G401 (cell line): ENCODE measurements at places on chromosomes 6 and 20. TPM values are rescaled to one million over a fixed set of nuclear protein-coding genes. Genes with fewer than 3 reads are reported as not detected.

Gene RIPPLY2
- total RNA-seq, result not detected in 2 replicates

Gene DACT2
- not detected in 2 replicates for total RNA-seq

DNA sequence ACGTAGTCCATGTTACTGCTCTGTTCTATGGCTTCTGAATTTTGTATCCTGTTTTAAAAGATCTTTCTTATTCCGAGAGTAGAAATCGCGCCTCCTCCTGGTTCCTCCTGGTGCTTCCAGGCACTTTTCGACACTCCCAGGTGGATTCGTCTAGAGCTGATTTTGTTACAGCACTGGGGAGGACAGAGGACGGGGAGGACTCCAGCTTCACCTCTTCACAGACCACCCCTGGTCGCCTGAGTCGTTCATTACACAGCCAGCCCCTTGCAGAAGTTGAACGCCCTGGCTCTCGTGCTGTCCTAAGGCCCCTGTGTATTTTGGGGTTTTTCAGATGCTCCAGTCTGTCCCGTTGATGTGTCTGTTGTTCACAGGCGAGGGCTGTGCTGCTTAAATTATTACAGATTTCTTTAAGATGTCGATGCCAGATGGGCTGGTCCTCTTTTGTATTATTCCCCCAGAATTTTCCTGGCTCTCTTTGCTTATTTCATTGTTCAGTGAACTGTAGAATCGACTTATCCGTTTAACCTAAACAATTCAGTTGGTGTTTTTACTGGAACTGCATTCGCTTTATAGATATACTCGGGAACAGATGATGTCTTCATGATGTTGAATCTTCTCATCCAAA, 30.5 kb downstream of the COL20A1 start:
- no peak for DNase-seq

Gene SLC17A1
- total RNA-seq, result not detected in 2 replicates

- no peak for DNase-seq
Measured at GRCh38 chr6:97048771-97049170, 124.2 kb downstream of the KLHL32 start.

- DNase-seq, result no peak
Measured at GRCh38 chr6:133300896-133301295, 59.7 kb downstream of the EYA4 start.

GRCh38 chr6:145370559-145370958, 364.8 kb downstream of the EPM2A start:
- DNase-seq, result no peak

GRCh38 chr6:156776470-156776839, 723 bp upstream of the ARID1B start:
- DNase-seq, result peak; percentile 64

Gene MROH8
- 0.07 and 1.8 TPM in 2 replicates for total RNA-seq

DNA sequence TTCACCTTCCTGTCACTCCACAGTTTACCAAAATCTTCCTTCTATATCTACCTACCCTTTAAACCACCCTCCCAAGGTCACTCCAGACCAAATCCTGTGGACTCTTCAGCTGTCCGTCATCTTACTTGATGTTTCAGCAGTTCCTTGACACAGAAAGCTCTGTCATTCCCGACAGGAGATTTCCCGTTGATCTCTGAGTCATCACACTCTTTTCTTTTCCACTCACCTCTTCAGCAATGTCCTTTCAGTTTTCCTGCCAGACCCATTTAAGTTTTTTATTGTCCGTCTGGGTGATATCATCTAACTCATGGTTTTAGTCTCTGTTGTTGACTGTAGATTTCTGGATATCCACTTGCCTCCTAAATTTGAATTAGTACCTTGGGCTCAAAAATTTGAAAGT, 69.9 kb upstream of the SCGN start:
- no peak for DNase-seq
